ENCODE measurements at places on chromosomes 1 and 21.

DNA sequence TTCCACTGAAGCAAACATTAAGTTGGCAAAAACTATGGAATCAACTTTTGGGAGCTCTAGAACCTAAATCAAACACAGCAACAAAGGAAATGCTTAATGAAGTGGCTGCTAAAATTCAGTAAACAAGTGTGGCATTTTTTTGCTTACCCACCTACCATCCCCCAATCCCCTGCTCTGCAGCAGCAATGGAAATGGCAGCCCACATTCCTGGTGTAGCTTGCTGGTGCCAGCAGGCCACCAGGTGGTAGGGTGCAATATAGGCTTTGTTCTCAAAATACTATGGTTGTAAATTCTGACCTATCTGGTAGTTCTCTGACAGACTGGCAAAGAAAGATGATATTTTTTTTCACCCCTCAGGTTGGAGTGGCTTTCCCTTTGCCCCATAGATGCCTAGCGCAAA lies 42.8 kb downstream of the SHCBP1L start:
- no peak for DNase-seq

- no peak for DNase-seq
Measured at GRCh38 chr1:154993572-154994268, at the start of gene LENEP. Gene LENEP (plus strand): TSS chr1:154993586. CDS start chr1:154993608, 22 bp downstream.

DNA sequence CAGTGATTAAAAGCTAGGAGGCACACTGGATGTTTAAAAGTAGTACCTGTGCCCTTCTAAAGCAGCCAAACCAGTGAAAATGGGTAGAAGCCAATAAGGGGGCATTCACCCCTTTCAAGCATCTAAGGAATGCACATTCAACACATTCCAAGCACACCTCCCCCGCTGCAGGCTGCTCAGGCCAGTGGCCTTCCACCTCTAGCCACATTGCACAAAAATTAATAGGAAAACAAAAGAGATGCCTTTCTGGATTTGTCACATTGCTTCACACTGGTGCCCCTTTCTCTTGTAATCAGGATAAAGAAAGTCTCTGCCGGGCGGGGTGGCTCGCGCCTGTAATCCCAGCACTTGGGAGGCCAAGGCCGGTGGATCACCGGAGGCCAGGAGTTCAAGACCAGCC lies 834.0 kb downstream of the USP25 start:
- no peak for DNase-seq

DNA sequence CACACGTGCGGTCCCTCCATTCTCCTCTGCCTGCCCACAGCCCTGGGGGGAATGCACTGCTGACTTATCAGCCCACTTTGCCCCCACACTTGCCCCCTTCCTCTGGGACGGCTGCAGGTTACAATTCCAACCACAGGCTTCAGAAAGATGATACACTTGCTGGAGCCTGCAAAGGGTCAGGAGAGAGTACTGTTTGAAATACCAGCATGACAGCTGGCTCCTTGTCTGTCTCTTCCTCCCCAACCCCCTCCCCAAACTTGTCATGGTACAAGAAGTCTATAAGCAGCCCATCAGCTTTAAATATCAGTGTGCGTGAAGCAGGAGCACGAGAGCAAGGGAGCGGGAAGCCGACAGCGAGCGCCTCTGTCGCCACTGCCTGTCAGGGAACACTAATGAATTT lies 62.4 kb downstream of the ERI3 start:
- no peak for DNase-seq

DNA sequence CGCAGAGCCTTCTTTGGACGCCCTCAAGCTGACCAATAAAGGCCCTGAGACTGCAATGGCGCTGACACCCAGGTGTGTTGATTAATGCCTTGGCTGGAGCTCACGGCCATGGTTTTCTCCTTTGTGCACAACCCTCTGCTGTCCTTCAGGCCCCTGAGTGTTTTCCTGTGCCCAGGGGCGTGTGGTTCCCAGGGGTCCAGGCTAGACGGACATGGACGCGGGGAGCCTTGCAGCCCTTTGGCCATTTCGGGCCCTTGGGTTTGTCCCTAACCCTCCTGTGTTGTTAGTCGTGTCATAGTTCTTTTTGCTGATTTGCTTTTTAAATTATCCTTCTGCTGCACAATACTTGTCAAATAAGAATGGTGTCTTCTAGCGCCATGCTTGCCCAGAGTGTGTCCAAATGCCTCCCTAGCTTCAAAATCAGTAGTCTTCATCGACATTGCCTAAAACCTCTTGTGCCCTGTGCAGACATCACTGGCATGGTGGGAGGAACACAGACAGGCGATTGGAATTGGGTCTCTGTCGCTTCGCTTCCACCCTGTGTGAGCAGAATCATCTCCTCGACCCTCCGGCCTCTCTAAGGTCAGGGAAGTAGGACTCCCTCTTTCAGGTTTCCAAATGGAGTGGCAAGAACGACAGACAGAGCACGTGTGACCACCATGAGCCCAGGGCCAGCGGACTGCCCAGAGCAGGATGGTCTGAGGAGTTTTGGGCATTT lies 1.9 kb downstream of the KRTAP10-4 start:
- no peak for DNase-seq

DNA sequence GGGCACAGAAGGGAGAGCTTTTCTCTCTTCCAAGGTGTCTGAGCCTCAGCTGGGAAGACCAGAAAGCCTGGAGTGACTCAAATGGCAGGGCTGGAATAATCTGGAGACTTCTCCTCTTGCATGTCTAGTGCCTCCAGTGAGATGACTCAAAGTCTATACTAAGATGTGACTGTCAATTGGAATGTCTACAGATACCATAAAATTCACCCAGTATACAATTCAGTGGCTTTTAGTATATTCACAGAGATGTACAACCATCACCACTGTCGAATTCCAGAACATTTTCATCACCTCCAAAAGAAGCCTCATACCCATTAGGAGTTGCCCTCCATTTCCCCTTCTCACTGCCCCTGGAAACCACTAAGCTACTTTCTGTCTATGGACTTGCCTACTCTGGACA lies 47.9 kb upstream of the CNN3 start:
- DNase-seq = no peak

DNA sequence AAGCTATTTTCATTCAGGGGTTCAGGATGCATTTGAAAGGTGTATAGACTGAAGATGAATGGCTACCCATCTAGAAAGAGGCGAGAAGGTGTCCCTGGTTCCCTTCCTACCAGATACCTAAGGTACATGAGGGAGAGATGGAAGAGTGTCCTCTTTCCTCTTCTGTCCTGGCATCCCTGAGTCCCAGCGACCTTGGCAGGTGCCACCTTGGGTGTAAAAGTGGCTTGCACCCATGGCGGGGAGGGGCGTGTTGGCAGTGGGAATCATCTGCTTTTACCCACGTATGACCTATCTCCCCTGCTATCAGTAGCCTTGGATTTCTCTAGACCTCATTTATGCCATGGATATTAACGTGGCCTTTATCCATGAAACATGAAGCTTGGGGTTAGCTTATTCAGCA lies 1126.1 kb downstream of the KCNT2 start:
- no peak for DNase-seq

GRCh38 chr1:113545210-113545609 lies 154.9 kb downstream of the MAGI3 start:
- DNase-seq = no peak

DNA sequence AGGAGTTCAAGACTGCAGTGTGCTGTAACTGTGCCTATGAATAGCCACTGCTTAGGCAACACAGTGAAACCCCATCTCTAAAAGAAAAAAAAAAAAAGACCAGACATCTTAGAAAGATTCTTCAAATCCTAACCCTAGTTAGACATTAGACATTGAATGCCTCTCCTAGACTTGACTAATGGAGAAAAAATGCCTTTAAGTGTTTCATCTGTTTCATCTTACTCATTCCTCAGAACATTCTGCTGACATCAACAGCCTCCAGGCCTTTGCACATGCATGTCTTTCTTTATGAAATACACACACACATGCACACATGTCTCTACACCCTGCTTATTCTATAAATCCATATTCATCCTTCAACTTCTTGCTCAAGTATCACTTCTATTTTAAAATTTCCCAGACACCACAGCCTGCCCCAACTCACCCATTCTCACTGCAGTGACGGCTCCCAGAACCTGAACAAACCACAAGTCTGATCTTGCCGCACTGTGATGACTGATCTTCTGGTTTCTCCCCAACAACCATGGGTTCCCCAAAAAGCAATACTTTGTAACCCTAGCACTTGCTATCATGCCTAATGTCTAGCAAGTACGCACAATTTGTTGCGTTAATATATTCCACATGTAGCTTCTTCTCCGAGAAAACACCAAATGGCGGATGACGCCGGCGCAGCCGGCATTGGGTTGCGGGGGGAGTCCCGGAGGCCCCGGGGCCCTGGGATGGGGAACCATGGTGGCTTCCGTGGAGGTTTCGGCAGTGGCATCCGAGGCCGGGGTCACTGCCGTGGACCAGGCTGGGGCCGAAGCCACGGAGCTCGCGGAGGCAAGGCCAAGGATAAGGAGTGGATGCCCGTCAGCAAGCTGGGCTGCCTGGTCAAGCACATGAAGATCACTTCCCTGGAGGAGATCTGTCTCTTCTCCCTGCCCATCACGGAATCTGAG lies 37.4 kb downstream of the LRRC52 start:
- DNase-seq = no peak

DNA sequence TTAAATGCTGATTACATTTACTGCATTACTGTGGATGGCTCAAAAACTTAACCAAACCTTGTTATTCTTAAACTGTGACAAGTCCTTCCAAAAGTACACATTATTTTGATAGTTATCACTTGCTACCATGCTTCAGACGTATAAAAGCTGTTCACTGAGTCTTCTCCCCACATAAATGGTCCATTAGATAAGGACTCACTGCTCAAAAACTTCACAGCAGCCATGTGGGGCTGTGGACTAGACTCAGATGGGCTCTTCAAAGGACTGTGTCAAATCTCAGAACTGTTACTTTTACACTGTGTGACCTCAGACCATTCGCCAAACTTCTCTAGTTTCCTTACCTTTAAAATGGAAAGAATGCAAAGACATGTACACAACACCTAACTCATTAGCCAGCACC lies 11.6 kb downstream of the SCAF4 start:
- no peak for DNase-seq

DNA sequence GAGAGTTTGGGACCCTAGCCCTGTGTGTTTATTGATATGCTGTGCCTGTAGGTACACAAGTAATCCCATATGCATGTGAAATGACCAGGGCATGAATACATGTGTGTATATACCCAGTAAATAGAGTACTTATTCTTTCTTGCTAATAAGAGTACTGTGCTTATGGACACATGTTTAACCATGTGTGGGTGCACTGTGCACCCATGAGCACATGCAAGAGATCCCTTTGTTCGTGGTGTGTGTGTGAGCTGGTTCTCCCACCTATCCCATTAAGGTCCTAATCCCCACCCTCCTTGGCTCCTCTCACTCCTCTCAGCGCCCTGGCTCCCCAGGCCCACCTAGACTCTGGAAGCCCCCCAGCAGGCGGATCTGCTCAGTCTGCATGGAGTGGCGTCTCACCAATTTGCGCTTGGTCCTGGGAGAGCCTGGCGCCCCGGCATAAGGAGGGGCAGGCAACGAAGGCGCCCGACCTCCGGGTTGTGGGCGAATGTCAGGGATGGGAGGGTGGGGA lies 2.2 kb upstream of the LIX1L start:
- DNase-seq = no peak

GRCh38 chr1:16397120-16397519 lies 30.1 kb downstream of the SZRD1 start:
- peak; percentile 46 for DNase-seq

DNA sequence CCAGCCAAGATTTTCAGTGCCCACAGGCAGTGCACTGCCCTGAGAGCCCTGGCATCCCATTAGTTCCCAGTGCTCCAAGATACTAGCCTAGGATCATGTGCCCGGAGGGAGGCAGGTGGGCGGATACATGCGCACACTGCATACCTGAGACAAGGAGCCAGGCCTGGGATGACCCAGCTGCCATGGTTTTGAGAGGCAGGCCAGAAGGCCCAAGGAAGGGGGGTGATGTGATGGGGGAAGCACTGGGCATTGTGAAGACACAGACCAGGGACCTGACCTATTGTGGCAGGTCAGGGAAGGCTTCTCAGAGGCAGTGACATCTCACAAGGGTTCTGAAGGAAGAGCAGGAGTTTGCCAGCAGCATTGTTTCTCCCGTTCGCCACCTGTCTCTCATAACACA lies 3.6 kb downstream of the ZC3H12A start:
- DNase-seq = peak; percentile 29

DNA sequence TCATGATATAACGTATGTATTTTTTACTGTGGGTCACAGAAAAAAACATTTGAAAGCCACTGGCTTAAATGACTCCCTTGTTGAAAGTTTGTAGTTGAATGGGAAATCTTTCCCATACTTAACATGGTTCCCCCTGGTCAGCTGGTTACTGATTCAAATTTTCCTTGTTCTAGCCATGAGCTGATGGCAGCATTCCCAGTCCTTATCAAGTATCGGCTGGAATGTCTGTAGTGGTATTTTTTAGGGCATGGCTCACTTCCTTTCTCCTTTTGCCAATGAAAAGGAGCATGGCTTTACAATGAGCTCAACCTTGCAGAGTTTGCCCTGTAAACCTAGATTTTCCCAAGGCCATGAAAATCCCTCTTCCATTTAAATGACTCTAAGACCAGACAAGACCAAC lies 55.7 kb downstream of the GIPC2 start:
- DNase-seq = no peak

GRCh38 chr1:92876351-92876750 lies 44.5 kb downstream of the RPL5 start:
- DNase-seq = no peak

DNA sequence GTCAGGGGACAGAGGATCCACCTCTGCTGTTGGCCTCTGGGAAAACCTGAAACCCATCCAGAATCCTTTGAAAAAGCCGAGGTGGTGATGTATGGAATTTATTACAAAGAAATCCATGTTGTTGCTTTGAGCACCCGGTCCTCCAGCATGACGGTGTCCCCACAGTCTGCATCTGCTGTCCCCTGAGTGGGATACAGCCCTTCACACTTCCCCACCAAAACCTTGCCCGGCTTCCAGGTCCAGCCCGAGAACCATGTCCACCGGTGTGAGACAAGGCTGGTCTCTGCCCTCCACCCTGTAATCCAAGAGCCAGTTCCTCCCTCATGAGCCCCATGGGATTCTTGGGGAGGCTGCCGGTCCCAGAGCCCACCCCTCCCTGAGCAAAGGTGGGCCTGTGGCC lies 70.5 kb downstream of the STUM start:
- no peak for DNase-seq

DNA sequence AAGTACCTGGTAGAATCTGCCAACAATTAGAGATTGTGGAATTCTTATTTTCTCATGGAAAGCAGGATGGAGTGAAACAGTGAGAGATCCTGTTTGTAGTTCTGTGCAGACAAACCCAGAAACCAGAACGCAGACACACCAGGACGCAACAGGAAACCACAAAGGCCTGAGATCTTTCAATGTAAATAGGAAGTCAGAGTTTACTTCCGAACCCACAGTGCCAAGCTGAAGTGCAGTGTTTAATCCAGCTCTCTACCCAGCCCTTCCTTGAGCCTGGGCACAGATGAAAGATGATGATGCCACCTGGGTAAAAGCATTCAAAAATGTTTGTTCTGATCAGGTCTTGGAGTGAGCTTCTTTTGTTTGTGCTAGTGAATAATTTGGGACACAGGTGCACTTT lies 244.2 kb upstream of the HOOK1 start:
- peak; percentile 54 for DNase-seq

- DNase-seq = no peak
Measured at GRCh38 chr1:173453982-173454381, 23.2 kb upstream of the PRDX6 start.

- DNase-seq = no peak
Measured at GRCh38 chr21:33974513-33975468, 59.2 kb upstream of the ATP5PO start.
